ENCODE measurements at places on chromosomes 3 and 15. TPM values are rescaled to one million over a fixed set of nuclear protein-coding genes. Genes with fewer than 3 reads are reported as not detected.

SERPINI1 gene
- total RNA-seq: 1.1 TPM

PLA2G4E gene
- total RNA-seq: not detected

DPPA2 gene
- total RNA-seq: not detected

TRH gene
- not detected for total RNA-seq

TP63 gene
- not detected for total RNA-seq

NDUFB4 gene
- 62.8 TPM for total RNA-seq

UBA7 gene
- total RNA-seq: 18.6 TPM

TUSC7 gene
- not detected for total RNA-seq

DNA sequence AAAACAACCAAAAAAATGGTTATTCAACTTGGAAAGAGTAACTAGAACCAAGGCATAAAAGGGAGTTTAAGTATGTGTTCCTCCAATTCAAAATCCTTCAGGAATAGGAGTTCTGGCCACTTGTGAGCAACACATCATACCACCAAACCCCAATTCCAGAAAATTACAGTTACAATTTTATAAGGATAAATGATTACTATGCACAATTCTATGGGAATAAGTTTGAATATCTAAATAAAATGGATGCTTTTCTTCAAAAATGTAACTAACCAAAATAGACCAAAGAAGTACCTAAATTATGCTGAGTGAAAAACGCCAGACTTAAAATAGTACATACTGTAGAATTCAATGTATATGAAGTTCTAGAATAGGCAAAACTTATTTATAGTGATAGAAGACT lies 4.6 kb downstream of the HLTF start:
- no peak for DNase-seq

- DNase-seq: no peak
Measured at GRCh38 chr3:167450675-167451074, 23.2 kb downstream of the SERPINI2 start.

- no peak for DNase-seq
Measured at GRCh38 chr3:194773216-194773615, 87.5 kb downstream of the FAM43A start.

DNA sequence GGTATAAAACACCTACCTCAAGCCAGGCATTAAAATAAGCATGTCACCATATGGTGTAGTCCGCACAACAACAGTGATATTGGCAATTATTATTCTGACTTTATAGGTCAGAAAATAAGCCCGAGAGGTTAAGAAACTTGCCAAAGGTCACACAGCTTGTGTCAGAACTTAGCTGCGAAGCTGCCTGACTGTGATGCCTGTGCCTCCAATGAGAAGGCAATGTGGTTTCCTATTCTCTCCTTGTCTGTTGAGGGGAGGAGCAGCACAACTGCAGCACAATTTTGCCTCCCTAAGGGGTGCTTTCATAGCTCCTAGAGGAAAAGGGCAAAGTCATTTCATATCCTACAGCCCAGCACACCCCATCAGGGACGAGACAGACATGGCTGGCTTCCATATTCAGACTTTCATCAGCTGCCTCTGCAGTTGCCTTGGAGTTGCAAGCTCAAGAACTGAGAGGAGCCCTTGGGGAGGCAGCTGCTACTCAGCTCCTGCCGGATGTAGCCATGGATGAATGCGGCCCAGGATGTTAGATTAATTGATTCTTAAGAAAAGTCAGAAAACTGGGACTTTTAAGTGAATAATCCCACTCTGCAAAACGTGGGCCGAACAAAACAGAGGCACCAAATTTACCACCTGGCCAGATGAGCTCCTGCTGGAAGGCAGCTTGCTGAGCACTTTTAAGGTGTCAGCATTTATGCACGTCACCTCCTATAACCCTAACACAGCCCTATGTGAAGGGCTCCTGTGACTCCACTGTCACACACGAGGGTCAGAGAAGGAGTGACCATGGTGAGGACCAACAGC lies 38.5 kb downstream of the MYO5C start:
- no peak for DNase-seq

- DNase-seq: no peak
Measured at GRCh38 chr3:121654493-121655385, 6.0 kb downstream of the HCLS1 start.

- no peak for DNase-seq
Measured at GRCh38 chr15:91940496-91941381, 87.2 kb downstream of the SLCO3A1 start.

DNA sequence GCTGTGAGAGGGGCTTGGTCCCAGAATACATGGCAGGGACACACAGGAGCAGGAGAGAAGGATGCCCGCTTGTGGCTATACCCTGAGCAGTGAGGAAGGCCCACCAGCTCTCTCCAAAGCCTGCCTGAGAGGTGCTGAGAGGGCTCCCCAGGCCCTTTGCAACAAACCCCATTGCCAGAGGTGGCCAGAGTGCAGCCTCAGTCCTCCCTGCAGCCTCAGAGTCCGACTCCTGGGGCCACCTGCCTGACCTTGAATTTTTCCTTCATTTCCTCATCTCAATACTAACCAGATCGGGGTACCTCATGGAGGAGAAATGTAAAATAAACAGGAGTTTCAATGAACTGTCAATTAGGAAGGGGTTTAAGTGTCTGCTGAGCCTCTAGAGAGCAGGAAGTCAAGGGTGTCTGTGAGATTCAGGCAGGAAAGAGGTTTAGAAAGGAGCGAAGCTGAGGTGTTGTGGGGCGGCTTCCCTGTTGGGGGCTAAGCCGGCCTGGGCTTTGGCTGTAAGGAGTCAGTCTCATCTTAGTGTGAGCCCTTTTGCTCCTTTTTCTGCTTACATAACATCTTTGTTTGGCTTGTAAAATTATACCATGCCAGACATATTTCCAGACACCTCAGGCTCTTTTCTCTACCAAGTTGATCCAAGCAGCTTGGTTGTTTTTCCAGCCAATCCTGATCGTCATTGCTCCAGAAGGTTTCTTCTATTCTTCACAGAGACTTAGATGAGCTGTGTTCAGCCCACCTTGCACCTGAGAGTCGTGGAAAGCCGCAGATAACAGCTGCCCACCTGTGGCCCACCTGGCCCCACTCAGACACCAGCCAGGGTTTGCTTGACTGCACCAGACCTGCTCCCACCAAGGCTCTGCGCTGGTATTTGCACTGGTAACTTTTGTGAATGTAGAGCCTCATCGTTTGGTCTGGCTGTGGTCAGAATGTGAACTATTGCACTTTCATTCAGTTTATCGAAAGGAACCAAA lies 36.7 kb downstream of the CMTM7 start:
- DNase-seq: no peak

DNA sequence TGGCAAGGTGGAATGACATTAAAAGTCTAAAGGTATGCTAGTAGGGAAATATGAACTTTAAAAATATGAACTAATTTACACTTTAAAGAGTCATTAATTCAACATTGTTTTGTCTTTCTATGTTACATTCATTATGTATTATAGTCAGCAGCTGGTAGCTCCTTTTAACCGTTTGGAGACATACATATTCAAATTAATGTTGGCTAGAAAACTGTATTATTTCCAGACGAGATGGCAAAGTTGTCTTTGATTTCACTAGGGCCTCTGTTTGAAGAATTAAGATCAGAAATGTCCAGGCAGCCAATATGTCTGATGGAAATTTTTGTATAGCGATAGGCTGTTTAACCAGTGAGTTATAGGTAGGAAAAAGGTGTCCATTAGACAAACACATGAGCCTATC lies 817.6 kb downstream of the GRM7 start:
- DNase-seq: no peak

GRCh38 chr3:11006986-11007933 lies 14.7 kb downstream of the SLC6A1 start:
- no peak for DNase-seq

DNA sequence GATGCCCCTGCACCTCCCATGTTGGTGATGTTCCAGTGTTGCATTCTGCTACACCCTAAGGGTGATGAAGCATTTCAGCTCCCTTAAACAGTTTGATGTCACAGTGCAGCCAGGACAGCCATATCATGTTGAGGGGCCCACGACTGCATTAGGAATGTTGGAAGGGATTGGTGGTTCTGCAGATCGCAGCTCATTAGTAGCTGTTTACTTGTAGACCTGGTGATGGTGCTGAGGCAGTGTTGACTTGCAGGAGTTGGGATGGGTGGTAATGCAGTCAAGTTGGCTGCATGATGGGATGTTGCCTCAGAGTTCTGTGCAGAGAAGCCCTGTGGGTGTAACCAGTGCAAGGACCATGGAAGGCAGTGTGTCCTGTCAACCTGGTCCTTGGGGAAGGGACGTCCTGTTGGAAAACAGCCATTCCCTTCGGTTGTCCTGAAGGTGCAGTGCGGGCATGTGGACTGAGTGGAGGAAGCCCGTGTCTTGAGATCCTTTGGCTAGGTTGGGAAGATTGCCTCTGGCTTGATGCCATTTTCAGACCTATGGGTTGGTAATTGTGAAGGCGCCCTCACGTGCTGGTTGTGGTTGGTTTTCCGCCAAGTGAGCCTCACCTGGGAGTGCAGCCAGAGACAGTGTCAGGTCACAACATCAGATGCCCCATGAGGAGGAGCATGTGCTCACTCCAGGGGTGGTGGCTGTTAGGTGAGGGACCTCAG lies 100.7 kb downstream of the SNRPN start:
- DNase-seq: no peak

- no peak for DNase-seq
Measured at GRCh38 chr15:27601239-27601960, 497.7 kb downstream of the OCA2 start.
